ENCODE measurements at places on chromosomes 7 and 10.

- no peak for DNase-seq
These were observed 48.1 kb downstream of the CDC123 start for GRCh38 chr10:12243864-12244620.

- no peak for DNase-seq
These were observed 290.6 kb upstream of the PHYHIPL start for GRCh38 chr10:58885686-58886345.

DNA sequence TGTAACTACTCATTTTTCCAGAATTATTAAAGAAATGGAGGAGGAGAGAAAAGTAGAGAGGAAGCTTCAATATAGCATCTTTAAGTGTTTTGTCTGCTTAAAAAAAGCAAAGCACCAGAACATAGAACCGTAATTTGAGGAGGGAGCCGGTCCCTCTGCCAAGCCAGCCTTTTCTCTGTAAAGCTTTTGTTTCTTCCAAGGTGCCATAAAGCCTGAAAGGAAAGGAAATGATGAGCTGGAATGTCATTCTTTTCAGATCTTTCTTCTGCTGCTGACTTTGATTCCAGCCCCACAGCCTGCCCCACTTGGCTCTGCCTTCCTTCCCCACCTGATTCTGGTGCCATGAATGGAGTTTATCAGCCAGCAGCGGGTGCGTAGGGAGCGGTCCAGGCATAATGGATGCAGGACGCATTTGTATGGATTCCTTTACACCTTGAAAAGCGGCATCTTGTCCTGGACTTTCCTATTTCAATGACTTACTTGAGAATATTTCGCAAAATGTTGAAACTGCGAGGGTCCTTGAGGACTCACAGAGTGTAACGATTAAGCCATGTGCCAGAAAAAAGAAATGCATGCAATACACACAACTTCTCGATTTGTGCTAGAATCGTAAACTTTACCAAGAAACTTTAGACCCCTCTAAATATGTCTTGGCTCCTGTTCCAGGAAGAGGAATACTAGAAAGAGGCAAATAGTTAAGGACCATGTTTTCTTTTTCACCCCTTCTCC is 569.5 kb upstream of the MGMT start:
- DNase-seq: no peak

- DNase-seq: no peak
These were observed 94.4 kb upstream of the COL1A2 start for GRCh38 chr7:94300176-94300835.

GRCh38 chr7:91228927-91229558 is 35.2 kb upstream of the FZD1 start:
- DNase-seq: no peak

GRCh38 chr10:75472685-75473084 is 41.3 kb downstream of the LRMDA start:
- DNase-seq: no peak

DNA sequence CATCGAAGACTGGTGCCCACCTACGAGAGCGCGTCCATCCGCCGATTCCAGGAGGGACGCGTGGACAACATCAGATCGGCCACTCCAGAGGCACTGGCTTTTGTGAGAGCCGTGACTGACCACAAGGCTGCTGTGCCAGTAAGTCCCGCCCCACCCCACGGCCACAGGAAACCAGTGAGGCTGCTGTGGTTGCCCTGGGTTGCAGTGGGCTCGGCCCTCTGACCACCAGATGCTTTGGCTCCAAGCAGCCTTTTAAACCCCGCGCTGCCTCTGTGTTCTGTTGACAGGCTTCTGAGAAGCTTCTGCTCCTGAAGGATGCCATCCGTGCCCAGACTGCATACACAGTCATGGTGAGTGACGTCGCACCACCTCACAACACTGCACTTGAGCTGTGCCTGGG is 24.4 kb upstream of the C10orf53 start:
- DNase-seq: no peak

DNA sequence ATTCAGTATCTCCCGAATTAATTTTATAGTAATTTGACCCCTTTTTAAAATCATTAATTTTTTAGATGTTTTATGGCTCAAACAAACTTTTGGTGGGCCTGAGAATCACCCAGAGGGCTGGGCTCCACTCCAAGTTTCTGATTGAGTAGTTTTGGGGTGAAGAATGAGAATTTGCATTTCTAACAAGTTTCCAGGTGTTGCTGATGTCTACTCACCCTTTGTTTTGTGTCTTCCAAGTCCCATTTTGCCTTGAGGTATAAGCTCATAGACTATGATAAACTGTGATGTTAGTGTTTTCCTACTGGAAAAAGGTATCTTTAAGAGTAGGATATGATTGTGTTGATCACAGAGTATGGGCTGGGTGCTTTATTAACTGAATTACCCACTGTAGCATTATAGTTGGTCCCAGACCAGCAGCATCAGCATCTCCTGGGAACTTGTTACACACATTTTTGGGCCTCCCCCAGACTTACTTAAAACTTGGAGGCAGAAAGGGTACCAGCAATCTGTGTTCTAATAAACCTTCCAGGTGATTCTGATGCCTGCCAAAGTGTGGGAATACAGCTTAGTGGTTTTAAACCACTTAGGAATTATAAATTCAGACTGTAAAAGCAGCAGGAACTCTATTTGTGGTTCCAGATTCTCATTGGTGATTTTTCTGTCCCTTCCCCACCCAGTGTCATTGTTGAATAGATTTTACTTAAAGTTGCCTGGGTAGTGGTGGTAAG is 19.1 kb downstream of the ZNRF2 start:
- no peak for DNase-seq

DNA sequence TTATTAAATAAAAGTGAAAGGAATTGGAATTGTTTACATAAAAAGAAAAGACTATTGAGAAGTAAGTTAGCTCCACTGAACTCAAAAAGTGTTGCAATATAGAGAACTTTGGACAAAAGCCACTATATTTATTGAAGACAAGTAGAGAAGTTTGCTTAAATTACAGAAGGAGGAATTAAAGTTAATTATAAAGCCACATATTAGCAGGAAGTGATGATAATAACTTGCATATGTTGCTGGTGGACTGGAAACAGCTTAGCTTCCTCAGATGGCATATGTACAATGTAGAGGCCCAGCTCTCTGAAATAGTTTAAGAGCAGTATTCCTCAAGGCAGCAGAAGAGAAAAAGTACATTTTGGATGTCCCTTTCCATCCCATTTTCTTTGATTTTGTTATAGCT is 400.7 kb downstream of the GATA3 start:
- no peak for DNase-seq

DNA sequence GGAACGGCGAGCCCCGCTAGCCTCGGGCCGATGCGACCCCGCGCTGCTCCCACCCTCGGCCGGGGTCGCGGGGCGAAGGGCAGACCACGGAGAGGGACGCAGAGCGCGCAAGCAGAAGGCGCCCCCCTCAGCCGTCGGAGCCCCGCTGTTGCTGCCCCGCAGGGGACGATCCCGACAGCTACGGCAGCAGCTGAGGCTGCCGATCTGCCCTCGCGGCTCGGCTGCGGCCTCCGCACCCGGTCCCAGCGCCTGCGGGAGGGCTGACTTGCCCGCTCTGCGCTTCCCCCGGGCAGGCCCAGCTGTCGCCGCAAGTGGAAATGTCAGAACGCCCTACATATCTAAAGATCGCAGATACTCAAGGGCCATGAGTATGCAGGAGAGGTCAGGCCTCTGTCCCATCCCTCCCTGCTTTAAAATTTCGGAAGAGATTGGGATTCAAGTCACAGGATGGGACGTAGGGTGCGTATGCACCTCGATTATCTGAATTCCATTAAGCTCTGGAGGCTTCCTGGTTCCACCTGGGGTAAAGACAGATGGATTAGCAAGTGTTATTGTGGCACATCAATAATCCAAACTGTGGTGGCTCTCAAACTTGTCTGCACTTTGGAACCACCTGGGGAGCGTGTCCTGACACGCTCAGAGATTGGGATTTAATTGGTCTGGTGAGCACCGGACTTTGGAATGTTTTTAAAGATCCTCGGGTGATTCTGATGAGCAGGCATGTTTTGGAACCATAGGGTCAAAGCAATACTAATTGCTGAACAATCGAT is at the start of gene CRPPA:
CRPPA (minus strand) TSS at position 206 of the 770 bp plus-strand sequence. CDS start 216 bp downstream, outside the sequence.
- DNase-seq: no peak

DNA sequence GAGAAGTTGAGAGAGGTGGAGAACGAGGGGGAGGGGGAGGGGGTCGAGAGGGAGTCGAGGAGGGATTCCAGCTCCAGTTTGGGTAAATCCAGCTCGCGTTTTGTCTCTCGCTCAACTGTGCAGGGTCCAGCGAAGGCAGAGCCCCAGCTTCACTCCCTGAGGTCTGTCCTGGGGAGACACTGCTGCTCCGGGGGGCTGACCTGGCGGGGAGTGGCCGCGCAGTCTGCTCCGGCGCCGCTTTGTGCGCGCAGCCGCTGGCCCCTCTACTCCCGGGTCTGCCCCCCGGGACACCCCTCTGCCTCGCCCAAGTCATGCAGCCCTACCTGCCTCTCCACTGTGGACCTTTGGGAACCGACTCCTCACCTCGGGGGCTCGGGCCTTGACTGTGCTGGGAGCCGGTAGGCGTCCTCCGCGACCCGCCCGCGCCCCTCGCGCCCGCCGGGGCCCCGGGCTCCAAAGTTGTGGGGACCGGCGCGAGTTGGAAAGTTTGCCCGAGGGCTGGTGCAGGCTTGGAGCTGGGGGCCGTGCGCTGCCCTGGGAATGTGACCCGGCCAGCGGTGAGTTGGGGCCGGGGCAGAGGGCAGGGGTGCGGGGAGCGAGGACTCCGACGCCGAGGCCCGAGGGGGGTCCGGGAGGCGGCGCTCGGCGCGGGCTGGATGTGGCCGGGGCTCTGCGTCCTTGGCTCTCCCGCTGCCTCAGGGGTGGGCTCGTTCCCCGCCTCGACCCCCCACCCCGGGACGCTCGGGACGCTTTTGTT is at the start of gene TET1:
TET1 (plus strand) TSS at position 152 of the 757 bp plus-strand sequence. CDS start 12,002 bp downstream, outside the sequence.
- DNase-seq: peak; percentile 54

DNA sequence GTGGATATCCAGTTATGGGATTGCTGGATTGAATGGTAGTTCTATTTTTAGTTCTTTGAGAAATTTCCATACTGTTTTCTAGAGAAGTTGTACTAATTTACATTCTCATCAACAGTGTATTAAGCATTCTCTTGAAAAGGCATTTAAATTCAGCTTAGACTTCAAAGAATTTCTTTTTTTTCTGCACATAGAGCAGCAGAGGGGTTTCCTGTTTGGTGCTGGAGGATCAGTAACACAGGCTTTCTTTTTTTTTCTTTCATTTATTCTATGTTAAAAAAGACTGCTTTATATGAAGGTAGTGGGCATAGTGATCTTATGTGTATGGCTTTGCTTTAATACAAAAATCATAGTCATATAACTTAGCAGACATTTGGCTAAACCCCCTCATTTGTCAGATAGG is 47.6 kb upstream of the TARP start:
- DNase-seq: no peak

- DNase-seq: no peak
These were observed 19.1 kb downstream of the SEMA3A start for GRCh38 chr7:84175461-84175860.

DNA sequence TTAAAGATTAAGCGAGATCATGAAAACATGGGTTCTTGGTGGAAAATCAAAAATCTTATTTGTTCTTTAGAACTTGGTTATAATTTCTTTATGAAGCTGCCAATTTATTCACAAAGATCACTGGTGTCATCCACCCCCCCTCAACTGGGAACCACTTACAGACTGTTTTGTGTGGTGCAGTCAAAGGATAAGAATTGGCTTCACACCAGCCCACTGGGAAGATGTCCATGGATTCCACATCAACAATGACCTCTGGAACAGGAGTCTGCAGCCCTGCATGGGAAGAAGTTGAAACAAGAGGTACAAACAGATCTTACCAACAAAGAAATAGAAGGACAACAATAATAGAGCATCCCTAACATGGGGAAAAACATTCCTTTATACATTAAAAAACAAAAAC is 205.2 kb downstream of the SFMBT2 start:
- no peak for DNase-seq

DNA sequence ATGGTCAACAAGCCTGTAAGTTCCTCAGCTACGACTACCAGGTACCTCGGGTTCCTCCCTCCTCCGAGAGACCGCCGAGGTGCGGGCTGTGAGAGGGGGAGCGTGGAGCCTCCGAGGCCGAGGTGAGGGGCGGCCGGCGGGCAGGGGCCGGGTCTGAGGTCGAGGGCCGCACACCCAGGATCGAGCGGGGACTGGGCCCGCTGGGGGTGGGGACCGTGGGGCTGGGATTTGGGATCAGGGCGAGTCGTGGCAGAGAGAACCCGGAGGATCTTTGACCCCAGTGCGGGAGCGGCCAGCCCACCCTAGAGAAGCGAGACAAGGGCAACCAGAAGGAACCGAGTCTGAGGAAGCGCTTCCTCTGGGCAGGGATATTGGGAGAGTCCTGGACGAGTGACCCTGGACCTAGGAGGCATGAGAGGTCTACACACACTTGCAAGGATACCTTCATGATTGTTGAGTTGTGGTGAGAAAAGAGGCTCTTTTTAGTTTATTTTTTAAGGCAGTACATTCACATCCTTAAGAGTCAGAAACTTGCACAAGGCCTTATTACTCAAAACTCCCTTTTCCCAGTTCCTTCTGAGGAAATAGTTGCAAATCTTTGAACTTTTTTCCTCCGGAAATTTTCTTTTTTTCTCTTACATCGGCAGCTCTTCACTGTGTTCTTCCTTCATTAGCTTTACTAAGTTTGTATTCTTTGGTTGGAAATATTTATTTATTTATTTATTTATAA is 395 bp downstream of the ZNF487 start:
- DNase-seq: no peak

- DNase-seq: no peak
These were observed 59.7 kb downstream of the NRBF2 start for GRCh38 chr10:63192826-63193225.

DNA sequence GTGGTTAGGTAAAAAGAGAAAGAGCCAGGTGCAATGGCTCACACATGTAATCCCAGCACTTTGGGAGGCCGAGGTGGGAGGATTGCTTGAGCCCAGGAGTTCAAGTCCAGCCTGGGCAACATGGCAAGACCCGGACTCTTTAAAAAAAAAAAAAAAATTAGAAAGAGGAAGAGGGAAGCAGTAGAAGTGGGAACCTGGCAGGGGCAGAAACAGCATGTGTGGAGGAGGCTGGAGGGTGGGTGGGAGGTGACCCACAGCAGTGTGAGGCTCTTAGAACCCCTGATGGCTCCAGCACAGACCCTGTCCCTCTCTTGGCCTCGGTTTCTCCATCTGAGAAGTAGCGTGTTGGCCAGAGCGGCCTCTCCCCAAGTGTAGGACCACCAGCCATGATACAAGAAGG is 4.9 kb upstream of the CCL24 start:
- DNase-seq: no peak
